SW480 (cell line): ENCODE measurements at places on chromosomes 13 and 19.

DNA sequence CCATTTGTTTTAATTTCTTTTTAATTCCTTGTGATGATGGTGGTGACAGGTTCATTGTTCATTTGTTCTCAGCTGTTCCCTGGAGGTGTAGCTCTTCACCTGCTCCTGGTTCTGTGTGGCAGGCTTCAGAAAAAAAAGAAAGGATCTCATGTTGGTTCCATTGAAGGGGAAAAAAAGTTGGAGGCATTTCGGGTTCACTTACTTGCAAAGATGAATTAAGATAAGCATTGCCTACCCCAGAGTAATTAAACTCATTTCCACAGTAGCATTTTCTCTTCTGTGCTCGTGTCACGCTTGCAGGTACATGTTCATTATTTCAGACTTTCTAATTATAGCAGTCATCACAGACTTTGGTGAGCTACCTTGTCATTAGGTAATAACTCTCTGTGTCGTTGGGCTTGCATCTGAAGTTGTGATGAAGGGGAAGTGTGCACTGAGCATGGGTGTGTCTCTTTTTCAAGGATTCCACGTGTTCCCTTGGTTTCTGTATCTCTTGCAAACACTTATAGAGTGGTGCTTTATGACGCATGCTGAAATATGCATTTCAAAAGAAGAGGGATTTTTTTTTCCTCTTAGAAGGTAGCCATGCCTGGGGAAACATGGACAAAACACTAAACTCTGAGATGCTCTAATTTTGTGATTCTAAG is 69.1 kb downstream of the MTUS2 start:
- no peak for DNase-seq

GRCh38 chr13:41459432-41460073 is 2.2 kb downstream of the RGCC start:
- no peak for DNase-seq

- no peak for DNase-seq
Observed at GRCh38 chr19:1446713-1447481, 3.0 kb upstream of the APC2 start.

DNA sequence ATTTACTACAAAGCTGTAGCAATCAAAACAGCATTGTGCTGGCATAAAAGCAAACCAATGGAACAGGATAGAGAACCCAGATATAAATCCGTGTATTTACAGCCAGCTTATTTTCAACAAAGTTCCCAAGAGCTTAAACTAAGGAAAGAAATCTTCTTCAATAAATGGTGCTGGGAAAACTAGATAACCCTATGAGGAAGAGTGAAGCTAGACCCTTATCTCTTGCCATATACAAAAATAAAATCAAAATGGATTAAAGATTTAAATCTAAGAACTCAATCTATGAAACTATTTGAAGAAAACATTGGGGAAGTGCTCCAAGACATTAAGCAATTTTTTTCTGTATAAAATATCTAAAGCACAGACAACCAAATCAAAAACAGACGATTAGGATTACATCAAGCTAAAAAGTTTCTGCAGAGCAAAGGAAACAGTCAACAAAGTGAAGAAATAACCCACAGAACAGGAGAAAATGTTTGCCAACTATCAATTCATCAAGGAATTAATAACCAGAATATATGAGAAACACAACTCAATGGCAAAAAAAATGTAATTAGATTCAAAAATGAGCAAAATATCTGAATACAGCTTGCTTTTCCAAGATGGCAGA is 480.7 kb downstream of the LMO7 start:
- DNase-seq: no peak

GRCh38 chr19:36850559-36851442 is at the start of gene ZNF345:
Gene ZNF345 (plus strand): TSS chr19:36850876. CDS start chr19:36876831, 25,955 bp downstream.
- DNase-seq: peak; percentile 85

- no peak for DNase-seq
Observed at GRCh38 chr19:29054886-29055675, 157.9 kb downstream of the UQCRFS1 start.

GRCh38 chr19:33821871-33822270 is 25.2 kb downstream of the KCTD15 start:
- DNase-seq: no peak

GRCh38 chr13:109759609-109760008 is 26.8 kb downstream of the IRS2 start:
- no peak for DNase-seq

DNA sequence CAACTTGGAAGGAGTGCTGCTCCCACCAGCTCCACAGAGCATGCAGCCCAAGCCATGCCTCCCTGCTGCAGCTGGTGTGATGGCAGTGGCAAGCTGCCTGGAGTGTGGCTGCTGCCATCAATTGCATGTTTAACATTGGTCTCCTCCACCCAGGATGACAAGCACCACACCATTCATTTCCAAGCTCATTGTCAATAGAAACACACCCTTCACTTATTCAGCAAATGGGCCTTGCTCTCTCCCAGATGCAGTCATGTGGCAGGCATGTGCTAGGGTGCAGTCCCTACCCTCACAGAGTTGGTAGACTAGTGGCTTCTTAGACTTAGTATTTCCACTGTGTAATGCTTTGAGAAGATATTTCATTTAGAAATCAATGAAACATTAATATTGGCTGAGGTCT is 70.8 kb upstream of the FGF14 start:
- no peak for DNase-seq

DNA sequence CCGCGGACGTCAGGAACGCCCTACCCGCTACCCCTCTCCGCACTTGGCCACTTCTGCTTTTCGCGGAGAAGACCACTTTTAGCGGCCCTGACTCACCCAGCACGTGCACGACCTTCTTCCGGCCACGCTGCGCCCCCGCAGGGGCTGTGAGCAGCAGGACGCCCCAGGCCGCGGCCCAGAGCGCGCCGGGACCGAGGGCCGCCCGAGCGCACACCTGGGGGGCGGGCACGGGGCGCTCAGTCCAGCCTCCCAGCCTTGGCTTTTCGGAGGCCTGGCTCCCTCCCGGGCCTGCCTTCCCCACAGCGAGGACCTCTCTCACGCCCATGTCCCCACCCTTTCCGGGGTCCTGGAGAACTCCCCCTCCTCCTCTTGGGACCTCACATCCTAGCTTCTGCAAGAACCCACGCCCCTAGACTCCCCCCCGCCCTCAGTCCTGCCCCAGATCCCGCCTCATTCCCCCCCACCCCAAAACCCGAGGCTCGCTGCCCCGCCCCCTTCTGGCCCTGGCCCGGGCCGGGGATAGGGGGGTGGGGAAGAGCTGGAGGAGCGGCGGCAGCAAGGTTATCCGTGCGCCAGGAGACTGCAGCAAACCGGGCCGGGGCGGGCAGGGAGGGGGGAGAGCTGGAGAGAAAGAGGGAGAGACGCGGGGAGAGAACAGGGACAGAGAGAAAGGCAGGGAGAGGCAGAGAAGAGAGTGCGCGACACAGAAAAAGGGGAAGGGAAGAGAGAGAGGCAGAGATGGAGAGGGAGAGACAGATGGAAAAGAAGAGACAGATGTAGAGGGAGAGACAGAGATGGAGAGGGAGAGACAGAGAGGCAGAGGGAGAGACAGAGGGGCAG is 11.5 kb downstream of the TM6SF2 start:
- DNase-seq: no peak

DNA sequence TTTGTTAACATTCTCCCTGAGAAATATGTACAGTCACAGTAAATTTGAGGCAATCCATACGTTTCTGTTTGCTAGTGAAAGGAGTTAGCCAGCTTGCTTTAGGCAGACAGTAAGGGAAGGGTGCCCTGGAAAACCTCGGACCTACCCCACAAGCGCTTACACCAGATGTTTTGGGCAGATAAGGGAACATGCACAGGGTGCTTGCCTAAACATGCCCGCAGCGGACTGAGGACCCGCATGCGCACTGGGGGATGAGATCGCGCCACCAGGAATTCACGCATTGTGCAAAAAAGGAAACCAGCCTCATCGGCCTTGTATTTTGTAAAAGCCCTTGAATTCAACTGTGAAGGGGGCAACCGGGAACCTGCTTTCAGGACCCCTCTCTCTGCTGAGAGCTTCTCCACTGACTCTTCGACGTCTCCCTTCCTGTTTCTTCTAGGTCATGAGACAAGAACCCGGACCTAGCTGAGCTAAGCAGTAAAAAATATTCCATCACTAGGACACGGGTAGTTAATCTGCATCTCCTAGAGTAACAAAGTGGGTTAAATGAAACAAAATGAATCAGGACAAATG is 1399.2 kb upstream of the ATXN8OS start:
- DNase-seq: no peak

DNA sequence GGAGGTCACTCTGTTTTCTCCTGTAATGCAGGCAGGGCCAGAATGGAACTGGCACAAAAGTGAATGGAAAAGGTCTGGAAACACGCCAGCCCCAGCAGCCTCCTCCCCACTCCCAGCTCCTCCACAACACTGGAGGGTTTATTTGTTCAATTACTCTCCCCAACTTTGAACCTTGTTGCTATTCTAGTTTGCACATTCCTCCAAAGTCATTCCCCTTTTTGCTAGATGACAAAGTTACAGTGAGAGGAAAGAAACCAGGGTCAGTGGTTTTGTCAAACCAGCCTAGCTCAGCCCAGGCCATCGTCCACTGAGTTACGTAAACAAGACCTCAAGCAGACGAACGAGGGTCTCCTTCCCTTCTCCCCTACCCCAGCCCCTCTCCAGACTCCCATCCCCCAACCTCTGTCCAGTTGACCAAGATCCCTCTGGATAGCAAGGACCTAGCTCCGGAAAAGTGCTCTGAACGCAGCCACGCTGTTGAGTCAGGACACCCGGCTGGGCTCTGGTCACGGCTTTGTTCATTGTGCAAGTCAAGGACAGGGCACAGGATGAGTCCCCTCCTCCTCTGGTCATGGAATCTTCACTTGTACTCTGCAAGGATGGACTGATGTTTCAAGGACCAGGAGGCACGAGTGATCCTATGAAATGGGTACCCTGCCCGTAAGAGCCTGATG is 180.0 kb downstream of the USP12 start:
- DNase-seq: no peak

GRCh38 chr13:58978331-58978730 is 1185.4 kb downstream of the DIAPH3 start:
- DNase-seq: no peak

DNA sequence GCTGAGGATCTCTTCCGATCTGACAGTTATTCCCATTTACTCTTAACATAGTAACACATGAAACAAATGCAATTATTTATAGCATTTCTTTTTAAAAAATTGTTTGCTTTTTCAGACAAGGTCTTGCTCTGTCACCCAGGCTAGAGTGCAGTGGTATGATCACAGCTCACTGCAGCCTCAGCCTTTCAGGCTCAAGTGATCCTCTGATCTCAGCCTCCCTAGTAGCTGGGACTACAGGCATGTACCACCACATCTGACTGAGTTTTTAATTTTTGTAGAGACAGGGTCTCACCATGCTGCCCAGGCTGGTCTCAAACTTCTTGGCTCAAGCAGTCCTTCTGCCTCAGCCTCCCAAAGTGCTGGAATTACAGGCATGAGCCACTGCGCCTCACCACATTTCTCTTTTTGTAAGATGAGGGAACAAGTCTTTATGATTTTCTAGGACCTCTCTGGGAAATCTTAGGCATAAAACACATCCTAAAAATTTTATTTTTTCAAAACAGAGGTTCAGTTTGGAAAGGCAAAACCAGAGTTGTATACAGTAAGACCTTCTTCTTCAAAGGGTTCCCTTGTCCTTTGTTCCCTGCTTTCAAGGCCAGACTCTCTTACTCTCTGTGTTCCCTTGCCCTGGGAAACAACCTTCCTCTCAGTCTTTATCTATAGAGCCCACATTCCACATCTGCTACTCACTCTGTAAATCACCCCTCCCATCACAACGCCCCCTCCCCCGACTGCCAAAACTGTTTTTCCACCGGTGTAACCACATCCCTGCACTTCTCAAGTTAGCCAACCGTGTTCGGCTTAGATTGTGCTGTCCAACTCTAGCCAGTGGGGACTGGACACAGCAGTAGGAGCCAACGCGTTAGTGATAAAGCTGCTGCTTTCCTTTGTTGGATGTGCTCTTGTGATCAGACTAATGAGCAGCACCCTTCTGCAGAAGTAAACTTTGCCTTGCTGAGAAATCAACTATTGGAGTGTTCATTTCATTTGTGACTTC is 56.2 kb downstream of the DHRS12 start:
- DNase-seq: no peak

DNA sequence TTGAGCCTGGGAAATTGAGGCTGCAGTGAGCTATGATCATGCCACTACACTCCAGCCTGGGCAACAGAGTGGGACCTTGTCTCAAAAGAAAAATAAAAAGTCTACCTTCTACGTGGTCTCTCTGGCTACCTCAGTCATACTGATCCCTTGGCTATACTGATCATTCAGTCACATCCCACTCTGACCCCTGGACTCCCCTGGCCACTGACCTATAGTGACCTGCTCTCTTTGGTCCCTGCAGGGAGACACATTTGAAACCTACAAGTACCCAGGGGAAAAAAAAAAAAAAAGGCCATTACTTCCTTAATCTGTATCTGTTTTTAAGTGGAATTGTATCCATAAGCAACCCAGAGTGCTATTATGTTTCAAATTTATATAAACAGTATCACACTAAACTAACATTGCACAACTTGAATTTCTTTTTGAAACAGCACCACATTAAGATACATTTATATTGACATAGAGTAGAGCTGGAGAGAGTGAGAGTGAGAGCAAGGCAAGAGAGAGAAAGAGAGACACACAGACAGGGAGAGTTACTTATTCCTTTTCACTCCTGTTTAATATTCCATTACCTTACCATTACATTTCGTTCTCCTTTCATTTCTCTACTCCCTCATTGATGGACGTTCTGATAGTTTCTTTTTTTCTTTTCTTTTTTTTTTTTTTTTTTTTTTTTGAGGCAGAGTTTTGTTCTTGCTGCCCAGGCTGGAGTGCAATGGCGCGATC is 23.7 kb upstream of the CERS4 start:
- DNase-seq: no peak

GRCh38 chr13:98821372-98822224 is 69.1 kb upstream of the SLC15A1 start:
- DNase-seq: peak; percentile 8

DNA sequence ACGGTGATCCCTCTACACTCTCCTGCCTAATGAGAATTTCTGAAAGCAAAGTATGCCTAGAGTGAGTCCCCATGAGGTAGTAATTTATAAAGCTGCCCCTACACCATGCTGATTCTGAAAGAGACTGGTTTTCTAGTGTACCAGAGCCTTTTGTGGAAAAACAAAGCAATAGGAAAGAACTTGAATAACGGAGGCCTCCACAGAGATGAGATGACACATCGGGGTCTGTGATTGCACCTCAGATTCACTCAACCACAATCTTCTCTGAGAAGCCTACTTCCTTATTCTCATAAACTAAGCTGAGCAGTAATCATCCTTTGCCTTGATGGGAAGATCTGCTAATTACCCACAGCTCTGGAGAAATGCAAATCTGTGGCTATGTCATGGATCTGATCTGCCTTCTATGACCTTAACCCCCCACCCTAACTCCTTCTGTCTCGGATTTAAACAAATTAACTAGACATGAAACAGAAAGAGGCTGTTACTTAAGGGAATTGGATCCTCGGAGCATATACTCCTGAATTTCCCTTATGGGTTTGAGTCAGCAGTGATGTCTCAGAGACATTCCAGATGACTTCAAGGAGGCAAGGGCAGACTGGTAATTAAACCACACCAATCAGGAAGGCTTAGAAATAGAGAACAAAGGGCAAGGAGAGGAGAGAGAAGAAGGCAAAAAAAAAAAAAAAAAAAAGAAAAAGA is 128.0 kb downstream of the DCT start:
- no peak for DNase-seq
